ENCODE measurements at places on chromosomes 3 and 15. TPM values are rescaled to one million over a fixed set of nuclear protein-coding genes. Genes with fewer than 3 reads are reported as not detected.

Gene MOBP
- total RNA-seq: not detected

DNA sequence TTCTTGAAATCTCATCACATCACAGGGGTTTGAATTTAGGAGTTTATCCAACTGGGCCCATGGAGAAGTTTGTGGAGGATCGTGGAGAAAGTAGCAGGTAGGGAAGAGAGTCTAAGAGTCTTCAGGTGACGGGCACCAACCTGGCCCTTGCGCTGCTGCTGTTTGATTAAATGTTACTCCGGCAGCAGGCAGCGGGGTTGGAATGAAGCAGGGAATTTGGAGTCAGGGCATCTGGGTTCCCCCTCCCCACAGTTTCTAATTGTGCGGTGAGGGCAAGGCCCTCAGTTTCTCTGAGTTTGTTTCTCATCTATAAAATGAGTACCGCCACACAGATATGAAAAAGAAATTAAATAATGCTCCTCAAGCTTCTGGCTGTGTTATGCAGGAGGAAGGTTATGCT lies 182.9 kb upstream of the RGMA start:
- no peak for DNase-seq
- peaks cover 31% of the 10 kb centered on the region for H3K4me1 ChIP-seq
- H3K4me3 ChIP-seq: no peak overlapping the region
- no peaks in the 10 kb centered on the region for H3K36me3 ChIP-seq
- H3K27ac ChIP-seq: no peak overlapping the region

- H3K36me3 ChIP-seq: peaks cover 20% of the 10 kb centered on the region
- H3K27me3 ChIP-seq: no peaks in the 10 kb centered on the region
- no peaks in the 10 kb centered on the region for H3K4me1 ChIP-seq
- H3K27ac ChIP-seq: no peak overlapping the region
- H3K4me3 ChIP-seq: no peak overlapping the region
Observed at GRCh38 chr3:136262559-136262958, 12.4 kb downstream of the PCCB start.

- no peak overlapping the region for H3K4me3 ChIP-seq
- H3K27ac ChIP-seq: no peak overlapping the region
- no peaks in the 10 kb centered on the region for H3K27me3 ChIP-seq
- H3K36me3 ChIP-seq: no peaks in the 10 kb centered on the region
Observed at GRCh38 chr3:48217449-48217848, 5.8 kb upstream of the CAMP start.

GRCh38 chr15:92161039-92161670 lies 232.5 kb upstream of the ST8SIA2 start:
- DNase-seq: no peak
- H3K4me1 ChIP-seq: peaks cover 69% of the 10 kb centered on the region
- H3K36me3 ChIP-seq: no peaks in the 10 kb centered on the region
- peak overlapping the region; percentile 96 for H3K27ac ChIP-seq
- peak overlapping the region; percentile 2 for H3K4me3 ChIP-seq

GRCh38 chr15:90376789-90377188 lies 11.3 kb upstream of the IQGAP1 start:
- no peak for DNase-seq
- H3K4me1 ChIP-seq: no peaks in the 10 kb centered on the region
- no peaks in the 10 kb centered on the region for H3K36me3 ChIP-seq

GRCh38 chr3:15488002-15488401 lies 33.5 kb downstream of the COLQ start:
- no peak for DNase-seq
- no peak overlapping the region for H3K27ac ChIP-seq
- no peaks in the 10 kb centered on the region for H3K27me3 ChIP-seq
- no peaks in the 10 kb centered on the region for H3K4me1 ChIP-seq
- no peaks in the 10 kb centered on the region for H3K36me3 ChIP-seq

- no peaks in the 10 kb centered on the region for H3K4me1 ChIP-seq
- DNase-seq: no peak
- H3K4me3 ChIP-seq: no peak overlapping the region
- H3K36me3 ChIP-seq: no peaks in the 10 kb centered on the region
- H3K27me3 ChIP-seq: no peaks in the 10 kb centered on the region
- no peak overlapping the region for H3K27ac ChIP-seq
Observed at GRCh38 chr15:100818927-100819326, 60.7 kb upstream of the ALDH1A3 start.

Gene SCAPER
- 9.1 TPM for total RNA-seq

Gene UBE2Q2
- total RNA-seq: 37.6 TPM

- DNase-seq: no peak
- H3K27ac ChIP-seq: no peak overlapping the region
- H3K4me1 ChIP-seq: peaks cover 8% of the 10 kb centered on the region
- H3K27me3 ChIP-seq: no peaks in the 10 kb centered on the region
- H3K4me3 ChIP-seq: no peak overlapping the region
Observed at GRCh38 chr15:29098652-29099051, 171.0 kb downstream of the NSMCE3 start.

Gene LPCAT4
- 36.8 TPM for total RNA-seq

DNA sequence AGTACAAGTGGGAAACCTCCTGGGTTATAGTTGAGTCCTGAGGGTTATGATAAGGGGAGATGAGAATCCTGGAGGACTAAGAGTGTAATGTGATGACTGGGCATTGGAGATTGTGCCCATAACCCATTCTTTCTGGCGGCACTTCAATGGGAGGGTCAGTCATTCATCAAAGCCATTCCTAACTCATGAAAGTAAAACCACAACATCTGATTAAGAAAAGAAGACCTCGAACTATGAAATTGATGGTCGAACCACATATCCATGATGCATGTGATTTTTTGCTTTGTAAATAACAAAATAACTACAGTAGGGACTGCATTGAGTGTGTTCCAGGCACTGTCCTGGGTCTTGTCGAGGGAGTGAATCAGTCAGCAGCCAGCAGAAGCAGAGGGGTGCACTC lies 215.1 kb downstream of the SHQ1 start:
- H3K4me1 ChIP-seq: no peaks in the 10 kb centered on the region
- no peak overlapping the region for H3K4me3 ChIP-seq
- H3K36me3 ChIP-seq: no peaks in the 10 kb centered on the region
- H3K27me3 ChIP-seq: no peaks in the 10 kb centered on the region
- H3K27ac ChIP-seq: no peak overlapping the region

DNA sequence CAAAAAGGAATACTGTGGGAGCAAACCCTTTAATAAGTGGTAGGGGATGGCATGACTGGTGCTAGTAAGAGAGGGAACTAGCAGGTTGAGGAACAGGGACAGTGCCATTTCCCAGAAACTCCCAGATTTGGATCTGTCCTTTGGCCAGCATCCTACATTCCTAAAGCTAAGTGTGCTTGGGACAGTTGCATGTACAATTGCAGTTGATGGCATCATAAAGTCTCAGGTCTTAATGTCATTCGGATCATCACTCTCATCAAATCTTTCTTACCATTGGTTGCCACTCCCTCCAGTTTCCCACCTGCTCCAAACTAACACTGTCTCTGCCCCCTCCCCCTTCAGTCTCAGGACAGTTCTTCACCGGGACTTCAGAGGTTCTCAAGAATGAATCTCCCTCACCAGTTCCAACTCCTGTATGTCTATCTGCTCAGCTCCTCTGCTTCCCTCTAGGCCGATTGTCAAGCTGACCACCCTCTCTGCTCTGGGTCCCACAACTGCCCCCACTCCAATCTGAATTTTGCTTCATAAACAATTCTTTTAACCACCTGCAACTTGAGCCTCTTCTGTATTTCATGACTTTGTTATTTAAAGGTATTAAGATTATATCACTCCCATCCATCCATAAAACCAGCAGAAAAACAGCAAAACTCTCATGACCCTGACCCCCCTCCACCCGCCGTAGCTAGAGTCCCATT lies 260.8 kb downstream of the CGGBP1 start:
- H3K27ac ChIP-seq: no peak overlapping the region
- H3K4me3 ChIP-seq: no peak overlapping the region
- H3K4me1 ChIP-seq: peaks cover 6% of the 10 kb centered on the region
- peaks cover 16% of the 10 kb centered on the region for H3K27me3 ChIP-seq

DNA sequence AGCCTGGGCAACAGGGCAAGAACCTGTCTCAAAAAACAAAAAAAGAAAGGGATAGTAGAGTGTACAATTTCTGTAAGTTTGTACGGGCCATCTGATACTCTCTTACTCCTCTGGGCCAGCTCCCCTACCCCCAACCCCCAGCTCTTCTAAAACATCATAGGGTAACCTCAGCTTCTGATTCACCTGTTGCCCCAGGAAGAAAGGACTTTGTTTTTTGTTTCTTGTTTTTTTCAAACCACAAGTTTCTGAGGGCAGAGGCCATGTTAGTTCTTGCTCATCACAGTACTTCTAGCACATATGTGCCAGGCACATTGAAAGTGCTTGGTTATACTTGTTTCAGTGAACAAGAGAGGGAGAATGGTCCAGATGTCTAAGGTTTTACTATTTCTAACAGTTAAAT lies 20.2 kb downstream of the ATOSA start:
- no peak overlapping the region for H3K4me3 ChIP-seq
- H3K36me3 ChIP-seq: no peaks in the 10 kb centered on the region
- 0 out of 2 replicates have a peak, but pooled peaks cover 4% of the 10 kb centered on the region for H3K4me1 ChIP-seq

DNA sequence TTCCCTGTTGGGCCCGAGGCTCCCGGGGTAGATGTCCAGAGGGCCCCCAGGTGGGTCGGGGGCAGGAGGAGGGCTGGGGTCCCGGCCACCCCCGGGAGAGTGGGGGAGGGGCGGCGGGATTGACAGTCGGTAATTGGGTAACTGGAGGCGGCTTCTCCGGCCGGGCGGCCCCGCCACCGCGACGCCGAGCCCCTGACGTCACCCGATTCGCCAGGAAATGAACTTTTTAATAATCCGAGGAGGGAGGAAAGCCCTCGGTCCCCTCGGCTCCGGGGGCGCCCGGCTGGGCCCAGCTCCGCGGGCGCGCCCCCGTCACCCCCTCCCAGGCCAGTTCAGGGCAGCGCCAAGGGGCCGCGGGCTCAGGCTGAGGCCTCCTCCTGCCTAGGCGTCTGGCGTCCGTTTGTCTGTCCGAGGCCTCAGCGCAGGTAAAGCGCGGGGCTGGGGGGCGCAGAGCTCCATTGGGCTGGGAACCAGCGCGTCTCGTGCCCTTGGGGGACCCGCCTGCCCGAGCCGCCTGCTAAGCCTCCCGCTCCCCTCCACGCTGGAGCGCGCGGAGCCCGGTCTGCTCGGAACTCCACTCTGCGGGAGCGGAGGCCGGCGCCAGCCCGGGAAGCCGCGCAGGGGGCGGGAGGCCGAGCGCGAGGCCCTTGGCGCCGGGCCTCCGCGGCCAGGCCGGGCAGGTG lies 3.9 kb downstream of the GATA2 start:
- H3K36me3 ChIP-seq: no peaks in the 10 kb centered on the region
- peaks cover 100% of the 10 kb centered on the region for H3K27me3 ChIP-seq
- H3K4me1 ChIP-seq: peaks cover 61% of the 10 kb centered on the region
- no peak overlapping the region for H3K27ac ChIP-seq

Gene LOXL1
- total RNA-seq: 10.8 TPM

All from GM23338 (cell line).